Metanephros (tissue), 2 donors: ENCODE measurements at places on chromosomes 4 and X. TPM values are rescaled to one million over a fixed set of nuclear protein-coding genes. Genes with fewer than 3 reads are reported as not detected.

TCEANC gene
- total RNA-seq: 7.6 TPM

ZCCHC18 gene
- 2.5 TPM for total RNA-seq

CSN2 gene
- not detected for total RNA-seq

TSPAN6 gene
- 72.9 TPM for total RNA-seq

EPGN gene
- 0.88 TPM for total RNA-seq

NKX3-2 gene
- 0.06 TPM for total RNA-seq

TMEM150C gene
- 17.7 TPM for total RNA-seq

CLGN gene
- 0.47 TPM for total RNA-seq

SHROOM3 gene
- total RNA-seq: 75.9 TPM

RAB9B gene
- total RNA-seq: 5.6 TPM

ARHGAP24 gene
- 75.7 TPM for total RNA-seq

GDPD2 gene
- total RNA-seq: 0.58 TPM

FAM47C gene
- total RNA-seq: not detected

CPZ gene
- 21.4 TPM for total RNA-seq

TCEAL8 gene
- total RNA-seq: 71.6 TPM

ARHGAP36 gene
- 36.8 TPM for total RNA-seq

MXRA5 gene
- 23.9 TPM for total RNA-seq

GLRB gene
- total RNA-seq: 6.9 TPM

PSAPL1 gene
- total RNA-seq: not detected

UGT2B15 gene
- total RNA-seq: not detected

AFF2 gene
- total RNA-seq: 6.1 TPM

SSX2B gene
- total RNA-seq: 0.35 TPM

TBX22 gene
- total RNA-seq: 2.8 TPM

HERC6 gene
- total RNA-seq: 9.1 TPM

HS6ST2 gene
- 29.4 TPM for total RNA-seq

CT45A5 gene
- total RNA-seq: not detected

PPBP gene
- total RNA-seq: 26.9 TPM

AIFM1 gene
- total RNA-seq: 22.6 TPM

NEUROG2 gene
- not detected for total RNA-seq
